ENCODE measurements at places on chromosomes 2 and 18.
A peak's percentile ranks its signal among the peaks of the same experiment; 100 is the strongest.

- DNase-seq = no peak
Measured at GRCh38 chr2:205589479-205589878, 92.8 kb upstream of the NRP2 start.

GRCh38 chr2:127195140-127196074, 24.7 kb downstream of the CYP27C1 start:
- no peak for DNase-seq

DNA sequence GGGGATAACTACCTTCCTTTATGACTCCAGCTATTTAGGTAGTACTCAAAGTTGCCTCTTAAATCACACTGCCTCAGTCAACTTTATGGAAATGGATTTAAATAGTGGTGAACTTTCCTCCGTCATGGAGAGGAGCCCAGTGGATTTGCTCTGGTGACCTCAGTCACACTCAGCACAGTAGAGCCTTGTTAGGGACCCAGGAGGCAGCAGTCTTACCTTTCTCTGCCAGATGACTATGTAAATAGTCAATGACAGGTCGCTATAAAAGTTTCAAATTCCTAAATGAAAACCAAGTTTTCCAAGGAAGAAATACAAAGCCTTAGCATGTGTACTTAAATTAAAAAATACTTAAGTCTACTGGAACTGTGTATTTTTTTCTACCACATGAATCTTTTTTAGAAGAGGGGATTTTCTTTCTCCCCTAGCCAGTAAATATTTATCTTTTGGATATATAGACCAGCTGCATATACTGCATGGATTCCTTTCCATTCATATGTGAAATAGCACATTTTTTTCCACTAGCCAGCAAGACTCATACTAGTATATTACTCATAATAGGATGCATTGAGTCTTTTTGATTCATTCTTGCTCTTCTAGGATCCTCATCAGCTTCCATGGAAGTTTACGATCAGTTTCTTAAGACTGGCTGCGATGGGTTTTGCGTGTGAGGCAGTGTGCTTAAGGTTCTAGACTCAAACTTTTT, 147.1 kb downstream of the FMNL2 start:
- DNase-seq = no peak

GRCh38 chr2:19793132-19793750, 108.5 kb downstream of the TTC32 start:
- DNase-seq = no peak

- DNase-seq = no peak
Measured at GRCh38 chr2:96186562-96186961, 22.1 kb downstream of the STARD7 start.

GRCh38 chr2:121076885-121077549, 208.0 kb downstream of the TFCP2L1 start:
- DNase-seq = no peak

DNA sequence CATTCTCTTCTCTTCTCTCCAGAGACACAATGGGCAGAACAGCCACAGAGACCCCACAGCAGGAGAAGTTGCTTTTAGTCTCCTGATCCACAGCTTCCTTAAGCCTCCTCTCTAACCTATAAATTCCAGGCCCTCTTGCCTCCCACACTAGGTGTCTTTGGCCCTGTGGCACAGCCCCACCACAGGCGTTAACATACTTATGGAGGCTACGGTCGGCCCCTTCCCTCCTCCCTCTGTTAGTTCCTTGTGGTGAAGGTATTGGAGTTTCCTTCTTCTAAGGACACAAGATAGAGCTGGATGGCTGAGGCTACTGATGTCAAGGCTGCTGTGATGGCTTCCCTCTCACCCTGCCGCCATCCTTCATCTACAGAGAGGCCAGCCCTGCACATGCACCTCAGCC, 123.5 kb upstream of the ACAA2 start:
- no peak for DNase-seq

DNA sequence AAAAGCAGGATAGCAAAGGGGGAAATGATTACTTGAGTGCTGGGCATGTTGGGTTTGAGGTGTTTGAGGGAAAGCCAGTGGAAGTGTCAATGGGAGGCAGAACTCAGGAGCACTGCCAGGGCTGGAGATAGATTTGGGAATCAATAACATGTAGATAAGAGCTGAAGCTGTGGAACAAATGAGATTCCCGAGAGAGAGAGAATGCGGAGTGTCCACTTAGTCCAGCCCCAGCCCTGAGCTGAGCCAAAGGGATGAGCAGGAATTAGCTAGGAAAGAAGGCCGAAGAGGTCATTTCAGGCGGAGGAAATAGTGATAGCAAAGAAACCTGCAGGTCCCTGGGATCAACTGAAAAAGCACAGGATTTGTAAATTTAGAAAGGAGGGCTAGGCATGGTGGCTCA, 21.2 kb upstream of the YES1 start:
- no peak for DNase-seq

DNA sequence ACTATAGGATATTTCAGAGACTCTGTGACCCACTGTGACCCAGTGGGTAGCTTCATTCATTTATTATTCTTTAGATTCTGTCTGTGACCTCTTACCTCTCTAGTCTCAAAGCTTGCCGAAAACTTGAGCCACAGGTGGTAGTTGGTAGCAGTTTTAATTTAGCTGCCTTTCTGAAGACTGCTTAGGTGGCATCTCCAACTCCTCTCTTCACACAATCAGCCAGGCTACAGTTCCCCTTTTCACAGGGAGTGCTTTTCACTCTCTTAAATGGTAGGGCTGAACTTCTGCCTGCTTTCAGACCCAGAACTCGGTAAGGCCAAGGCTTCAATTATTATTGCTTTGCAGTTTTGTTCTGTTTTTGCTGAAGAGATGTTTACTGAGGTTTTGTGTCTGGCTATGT, 349.6 kb downstream of the ARL6IP6 start:
- DNase-seq = no peak

DNA sequence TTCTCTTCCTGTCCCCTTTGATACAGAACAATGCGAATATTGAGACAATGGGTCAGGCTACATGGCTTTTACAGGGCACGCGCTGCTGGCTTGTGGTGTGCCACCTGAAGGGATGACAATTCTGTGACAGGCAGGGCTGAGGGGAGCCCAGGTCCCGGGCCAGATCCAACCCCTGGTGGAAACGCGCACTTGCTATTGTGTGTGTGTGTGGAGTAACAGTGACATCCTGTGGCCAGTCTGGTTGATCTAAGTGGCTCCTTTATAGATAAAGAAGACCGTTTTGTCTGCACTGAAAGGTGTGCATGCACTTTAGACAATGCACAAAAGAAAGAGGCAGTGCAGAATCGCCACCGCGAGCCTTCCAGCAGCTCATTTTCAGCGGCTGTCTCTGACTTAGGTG, 273.6 kb downstream of the HRH4 start:
- peak; percentile 7 for DNase-seq

- DNase-seq = no peak
Measured at GRCh38 chr18:69830189-69830588, 117.5 kb downstream of the CD226 start.

DNA sequence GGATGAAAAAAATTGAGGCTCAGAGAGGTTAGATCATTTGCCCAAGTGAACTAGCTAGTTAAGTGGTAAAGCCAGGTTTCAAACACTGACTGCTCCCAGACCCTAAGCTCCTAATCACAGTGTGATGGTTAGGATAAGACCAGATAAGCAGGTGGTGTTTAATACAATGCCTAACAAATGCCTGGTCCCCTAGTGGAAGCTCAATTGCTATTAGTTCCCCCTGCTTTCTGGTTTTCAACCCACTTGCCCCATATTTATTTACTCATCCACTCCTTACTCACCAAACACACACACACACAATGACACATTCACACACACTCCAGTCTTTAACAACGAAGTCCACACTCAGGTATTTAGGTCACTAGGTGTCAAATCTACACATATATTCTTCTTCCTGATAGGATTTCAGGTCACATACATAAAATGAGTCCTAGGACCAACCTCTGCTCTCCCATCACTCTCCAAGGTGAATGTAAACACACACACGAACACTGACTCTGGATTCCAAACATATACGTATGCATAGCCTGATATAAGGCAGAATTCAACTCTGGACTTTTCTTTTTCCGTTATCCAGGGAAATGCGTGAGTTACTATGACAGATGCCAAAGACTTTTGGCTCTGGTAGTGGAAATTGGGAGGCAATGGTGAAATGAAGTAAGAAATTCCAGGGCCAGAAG, 73.6 kb upstream of the TSPYL6 start:
- no peak for DNase-seq

DNA sequence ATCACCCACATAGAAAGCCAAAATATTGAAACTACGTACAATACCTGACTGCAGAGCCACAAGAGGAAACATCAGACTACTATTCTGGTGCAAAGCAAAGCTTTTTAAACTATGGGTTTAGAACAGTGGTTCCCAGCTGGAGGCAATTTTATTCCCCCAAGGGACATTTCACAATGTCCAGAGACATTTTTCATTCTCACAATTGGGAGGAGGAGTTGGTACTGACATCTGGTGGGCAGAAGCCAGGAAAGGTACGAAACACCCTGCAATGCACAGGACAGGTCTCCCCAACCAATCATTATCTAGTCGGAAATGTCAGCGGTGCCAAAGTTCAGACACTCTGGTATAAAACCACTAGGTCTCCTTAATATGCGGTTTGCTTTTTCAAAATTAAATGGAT, 88.4 kb upstream of the ARL5A start:
- DNase-seq = no peak

GRCh38 chr2:171319164-171319810, 114.5 kb downstream of the METTL8 start:
- peak; percentile 32 for DNase-seq

DNA sequence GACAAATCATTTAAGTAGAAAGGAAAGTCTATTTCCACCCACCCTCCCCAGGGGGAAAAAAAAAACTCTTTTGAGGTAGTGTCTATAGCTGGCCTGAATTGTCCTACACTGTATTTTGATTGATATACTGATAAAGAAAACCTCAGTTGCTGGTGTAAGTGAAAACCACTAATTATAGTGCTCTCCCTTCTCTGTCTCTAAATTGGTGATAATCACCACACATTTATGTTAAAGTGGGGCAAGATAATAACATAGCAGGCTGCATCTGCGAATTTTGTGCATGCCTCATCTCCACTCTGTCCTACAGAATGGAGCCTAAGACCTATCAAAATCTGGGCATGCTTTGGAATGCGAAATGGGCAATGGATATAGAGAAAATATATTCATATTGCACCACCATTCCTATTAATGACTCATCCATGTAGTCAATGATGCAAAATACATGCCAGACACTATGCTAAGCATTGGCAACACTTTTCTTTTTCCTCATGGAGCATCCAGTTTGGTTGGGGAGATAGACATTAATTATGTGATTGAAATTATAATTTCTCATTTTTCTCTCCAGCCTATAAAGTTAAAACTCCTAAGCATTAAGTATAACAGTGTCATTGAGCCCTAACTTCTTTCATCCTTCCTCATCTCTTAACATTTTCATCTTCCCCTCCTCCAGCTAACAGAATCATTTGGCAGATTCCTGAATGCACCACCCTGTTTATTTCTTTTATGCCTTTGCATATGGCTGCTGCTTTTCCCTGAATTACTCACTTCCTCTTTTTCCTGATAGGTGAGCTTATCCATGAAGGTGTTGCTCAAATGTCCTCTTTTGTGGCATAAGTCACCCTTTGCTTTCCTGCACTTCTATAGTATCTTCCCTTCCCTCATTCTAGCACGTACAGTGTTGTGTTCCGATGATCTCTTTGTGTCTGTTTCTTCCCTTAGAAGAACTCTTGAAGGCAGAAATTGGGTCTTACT, 58.2 kb downstream of the SLC9A2 start:
- no peak for DNase-seq

DNA sequence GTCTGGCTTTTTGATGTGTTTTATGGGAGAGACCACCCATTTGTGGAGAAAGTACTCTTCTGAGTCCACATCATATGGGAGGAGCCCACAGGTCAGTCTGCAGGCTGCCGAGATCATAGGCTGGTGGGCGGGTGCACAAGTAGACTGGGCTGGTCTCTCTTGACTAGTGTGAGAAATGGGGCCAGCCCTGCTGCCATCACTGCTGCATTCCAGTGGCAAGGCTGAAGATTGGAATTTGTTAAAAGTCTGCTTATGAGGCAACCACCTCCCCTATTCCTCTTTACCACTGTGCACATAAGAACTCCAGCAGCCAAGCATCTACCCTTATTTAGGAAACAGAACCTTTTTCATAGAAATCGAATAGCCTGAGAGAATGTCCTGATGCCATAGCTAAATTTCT, 200.7 kb downstream of the DIS3L2 start:
- no peak for DNase-seq

DNA sequence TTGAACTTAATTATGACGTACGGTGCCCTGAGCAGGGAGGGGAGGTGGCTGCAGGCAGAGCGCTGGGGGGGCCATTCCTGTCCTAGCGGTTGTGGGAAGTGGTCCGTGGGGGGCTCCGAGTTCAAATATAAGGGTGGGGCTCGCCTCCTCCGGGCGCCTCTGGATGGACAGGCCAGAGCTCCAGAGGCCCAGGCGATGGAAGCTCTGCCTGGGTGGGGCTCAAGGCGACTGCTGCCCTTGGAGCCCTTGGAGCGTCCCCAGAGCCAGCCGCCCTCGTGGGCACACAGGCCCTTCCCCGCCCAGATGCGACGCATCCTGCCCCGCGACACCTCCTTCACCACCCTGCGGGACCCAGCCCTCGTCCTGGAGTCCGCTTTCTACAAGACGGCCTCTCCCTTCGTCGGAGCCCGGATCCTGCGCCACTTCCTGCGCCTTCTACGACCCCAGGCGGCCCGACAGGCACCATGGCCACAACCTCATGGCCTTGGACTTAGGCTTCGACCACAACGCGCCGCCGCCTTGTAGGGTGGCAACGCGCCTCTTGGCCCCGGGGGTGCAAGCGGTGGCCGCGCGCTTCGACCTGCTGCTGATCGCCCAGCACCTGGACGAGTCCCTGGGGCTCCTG, 10.5 kb downstream of the AQP12B start:
- no peak for DNase-seq

DNA sequence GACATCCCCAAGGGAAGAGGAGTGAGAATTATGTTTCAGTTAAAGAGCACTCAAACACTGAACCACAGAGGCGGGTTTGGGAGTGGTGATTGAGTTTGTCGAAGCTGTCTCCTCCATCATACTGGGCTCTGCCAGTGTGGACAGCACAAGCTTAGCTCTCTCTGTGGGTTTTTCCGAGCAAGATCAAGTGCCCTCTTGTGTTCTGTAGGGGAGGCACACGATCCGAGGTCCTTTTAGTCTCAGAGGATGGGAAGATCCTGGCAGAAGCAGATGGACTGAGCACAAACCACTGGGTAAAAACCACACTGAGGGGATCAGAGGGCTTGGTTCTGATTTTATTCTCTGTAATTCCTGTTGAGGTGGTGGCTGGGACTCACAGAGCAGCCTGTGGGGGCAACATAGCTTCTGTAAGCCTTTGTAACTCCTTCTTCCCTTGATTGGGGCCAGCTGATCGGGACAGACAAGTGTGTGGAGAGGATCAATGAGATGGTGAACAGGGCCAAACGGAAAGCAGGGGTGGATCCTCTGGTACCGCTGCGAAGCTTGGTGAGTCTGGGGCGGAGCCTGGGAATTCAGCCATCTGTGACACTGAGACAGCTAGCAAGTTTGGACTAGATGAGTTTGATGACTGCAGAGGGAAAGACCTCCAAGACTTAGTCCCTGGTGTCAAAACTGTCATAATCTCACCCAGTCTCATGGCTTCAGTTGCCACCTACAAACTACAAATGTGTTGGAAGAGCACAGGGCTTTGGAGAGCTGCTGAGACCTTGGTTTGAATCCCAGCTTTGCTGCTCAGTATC, 2.0 kb downstream of the NAGK start:
- no peak for DNase-seq

All from hippocampal formation (tissue), 2 donors.